ENCODE measurements at places on chromosomes 1 and 21.

DNA sequence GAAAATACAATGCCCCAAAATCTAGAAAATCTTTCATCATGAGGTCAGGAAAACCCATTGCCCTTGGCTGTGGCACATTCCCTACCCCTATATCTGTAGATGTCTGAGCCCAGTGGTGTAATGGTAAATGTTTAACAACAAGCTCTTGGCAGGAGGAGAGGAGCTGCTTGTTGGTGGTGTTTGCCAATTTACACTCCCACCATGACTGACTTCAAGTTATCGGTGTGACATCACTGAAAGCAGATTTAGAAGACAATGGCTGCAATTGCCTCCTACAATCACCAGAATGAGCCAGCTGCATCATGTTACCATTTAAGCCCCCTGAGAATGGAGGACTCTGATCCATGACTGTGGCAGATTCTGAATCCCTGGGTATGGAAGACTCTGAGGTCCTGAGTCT lies 70.9 kb downstream of the SDC3 start:
- DNase-seq = no peak

DNA sequence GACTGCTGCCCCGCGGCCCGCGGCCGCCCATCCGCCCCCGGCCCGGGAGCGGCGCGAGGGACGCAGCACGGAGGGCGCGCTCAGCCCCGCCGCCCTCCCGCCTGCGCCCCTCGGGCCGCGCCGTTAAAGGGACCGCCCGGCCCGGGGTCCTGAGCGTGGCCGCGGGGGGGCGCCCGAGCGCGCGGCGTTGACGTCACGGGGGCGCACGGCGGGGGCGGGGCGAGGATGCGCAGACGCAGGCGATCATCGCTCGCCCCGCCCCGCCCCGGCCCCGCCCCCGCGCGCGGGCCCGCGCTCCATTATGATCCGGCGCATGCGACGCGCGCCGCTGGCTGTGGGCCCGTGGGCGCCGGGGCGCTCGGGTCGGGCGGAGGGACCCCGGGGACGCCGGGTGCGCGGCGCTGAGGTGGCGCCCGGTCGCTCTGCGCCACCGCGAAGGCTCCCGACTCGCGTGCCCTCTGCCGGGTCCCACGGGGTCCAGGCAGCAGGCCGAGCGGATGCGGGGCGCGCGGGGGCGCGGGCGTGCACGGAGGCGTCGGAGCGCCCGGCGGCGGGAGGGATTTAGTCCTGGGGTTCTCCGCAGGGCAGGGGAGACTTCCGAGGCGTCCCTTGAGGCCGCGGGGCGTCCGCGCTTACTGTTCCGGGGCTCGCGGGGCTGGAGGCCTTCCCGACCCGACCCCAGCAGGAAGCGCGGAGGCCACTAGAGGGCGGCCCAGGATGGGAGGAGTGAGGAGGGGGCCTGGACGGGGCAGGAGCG lies at the start of gene DVL1:
TSS of gene DVL1 (minus strand) at position 163 of the 757 bp plus-strand sequence. CDS start 353 bp downstream, outside the sequence.
- peak; percentile 74 for DNase-seq

- DNase-seq = no peak
These were observed 18.0 kb downstream of the KCNK1 start for GRCh38 chr1:233631810-233632405.

GRCh38 chr1:49226758-49227157 lies 450.1 kb upstream of the BEND5 start:
- DNase-seq = no peak

- no peak for DNase-seq
These were observed 200.5 kb downstream of the TOMM20 start for GRCh38 chr1:234927971-234928640.

GRCh38 chr21:20424943-20425342 lies 573.3 kb upstream of the NCAM2 start:
- DNase-seq = no peak

GRCh38 chr1:215476541-215476940 lies 90.6 kb upstream of the KCTD3 start:
- DNase-seq = no peak

DNA sequence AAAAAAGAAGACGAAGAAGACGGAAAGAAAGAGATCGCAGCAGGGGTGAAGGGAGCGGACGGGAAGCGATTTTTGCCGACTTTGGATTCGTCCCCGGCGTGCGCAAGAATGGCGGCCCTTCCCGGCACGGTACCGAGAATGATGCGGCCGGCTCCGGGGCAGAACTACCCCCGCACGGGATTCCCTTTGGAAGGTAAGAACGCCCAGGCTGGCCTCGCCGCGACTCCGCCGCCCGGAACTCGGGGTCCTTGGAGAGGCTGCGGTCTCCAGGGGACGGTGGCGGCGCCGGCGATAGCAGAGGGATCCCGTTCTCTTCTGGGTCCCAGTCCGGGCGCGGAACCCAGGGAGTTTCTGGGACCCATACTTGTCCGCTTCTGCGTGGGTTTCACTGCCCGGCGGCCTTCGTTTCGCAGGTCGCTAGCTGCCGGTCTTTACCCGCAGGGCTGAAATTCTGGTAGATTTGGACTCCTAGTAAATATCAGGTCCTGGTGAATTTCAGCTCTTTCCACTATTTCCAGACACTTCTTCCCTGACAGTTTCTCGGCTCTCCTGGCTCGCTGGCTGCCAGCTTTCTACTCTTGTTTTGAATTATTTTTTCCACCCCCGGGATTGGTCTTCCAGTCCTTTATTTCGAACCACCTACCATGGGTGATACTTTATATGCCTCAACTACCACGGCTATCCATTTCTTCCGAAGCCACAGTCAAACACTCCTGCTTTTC lies 1.0 kb downstream of the PAX7 start:
- DNase-seq = no peak

DNA sequence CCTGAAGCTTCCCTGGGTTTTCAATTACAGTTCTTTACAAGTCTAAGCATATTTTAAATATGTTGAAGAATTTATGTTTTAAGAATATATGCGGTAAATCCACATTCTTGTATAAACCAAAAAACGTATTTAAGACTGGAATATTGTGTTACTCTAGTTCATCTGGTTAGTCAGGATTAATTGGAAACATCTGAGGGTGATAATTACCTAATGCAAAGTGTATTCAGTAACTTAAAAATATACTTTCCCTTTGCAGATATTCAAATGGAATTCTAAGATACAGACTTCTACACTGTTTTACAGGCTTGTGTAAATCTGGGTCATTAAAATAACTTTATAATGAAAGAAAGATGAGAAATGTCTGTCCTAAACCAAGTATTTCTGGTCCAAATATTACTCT lies 302.0 kb downstream of the VAV3 start:
- no peak for DNase-seq

DNA sequence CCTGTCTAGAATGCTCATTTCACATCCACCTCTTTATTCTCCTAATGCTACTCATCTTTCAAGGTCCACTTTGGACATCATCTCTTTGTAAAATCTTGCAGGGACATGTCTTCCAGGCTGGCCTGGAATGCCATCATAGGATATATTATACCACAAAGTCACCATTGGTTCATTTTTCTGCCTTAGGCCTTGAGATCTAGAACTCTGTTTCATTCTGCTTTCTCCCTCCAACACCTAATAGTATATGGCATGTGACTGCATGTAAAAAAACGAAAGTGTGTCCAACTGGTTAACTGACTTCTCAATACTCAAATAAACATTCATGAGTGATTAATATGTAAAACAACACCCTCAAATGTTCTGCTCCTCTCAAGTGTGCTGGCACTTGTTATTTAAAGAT lies 84.1 kb downstream of the RGS2 start:
- no peak for DNase-seq

- DNase-seq = no peak
These were observed 50.3 kb downstream of the CASQ2 start for GRCh38 chr1:115718011-115718754.

DNA sequence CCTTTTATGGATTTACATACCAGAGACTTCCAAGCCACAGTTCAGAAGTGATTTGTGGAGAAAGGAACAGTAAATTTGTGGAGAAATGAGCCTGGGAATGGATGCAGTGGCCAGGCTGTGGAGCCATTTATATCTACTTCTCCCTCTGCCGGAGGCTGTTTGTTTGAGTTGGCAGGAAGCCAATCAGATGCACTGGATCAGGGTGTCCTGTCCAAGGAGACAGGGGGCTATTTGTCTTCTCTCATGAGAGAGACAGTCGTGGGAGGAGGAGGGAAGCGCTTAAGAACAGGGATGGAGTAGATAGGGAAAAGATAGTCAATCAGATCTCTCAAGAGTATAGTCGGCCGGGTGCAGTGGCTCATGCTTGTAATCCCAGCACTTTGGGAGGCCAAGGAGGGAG lies 2.8 kb upstream of the HAPLN2 start:
- DNase-seq = peak; percentile 35

- DNase-seq = no peak
These were observed 223.4 kb upstream of the DUSP10 start for GRCh38 chr1:221965252-221965651.

- no peak for DNase-seq
These were observed 572 bp downstream of the ATP1B1 start for GRCh38 chr1:169106921-169107602.

DNA sequence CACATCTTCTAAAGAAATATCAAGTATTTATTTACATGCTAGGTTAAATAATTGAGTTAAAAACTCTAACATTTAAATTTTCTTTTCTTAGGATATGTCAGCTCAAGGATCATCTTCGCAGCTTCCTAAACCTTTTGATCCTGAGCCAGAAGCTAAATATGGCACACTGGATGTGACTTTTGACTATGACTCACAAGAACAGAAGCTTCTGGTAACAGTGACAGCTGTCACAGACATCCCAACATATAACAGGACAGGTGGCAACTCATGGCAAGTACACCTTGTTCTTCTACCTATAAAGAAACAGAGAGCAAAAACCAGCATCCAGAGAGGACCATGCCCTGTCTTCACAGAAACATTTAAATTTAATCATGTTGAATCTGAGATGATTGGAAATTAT lies 132.7 kb upstream of the SERTAD4 start:
- no peak for DNase-seq

DNA sequence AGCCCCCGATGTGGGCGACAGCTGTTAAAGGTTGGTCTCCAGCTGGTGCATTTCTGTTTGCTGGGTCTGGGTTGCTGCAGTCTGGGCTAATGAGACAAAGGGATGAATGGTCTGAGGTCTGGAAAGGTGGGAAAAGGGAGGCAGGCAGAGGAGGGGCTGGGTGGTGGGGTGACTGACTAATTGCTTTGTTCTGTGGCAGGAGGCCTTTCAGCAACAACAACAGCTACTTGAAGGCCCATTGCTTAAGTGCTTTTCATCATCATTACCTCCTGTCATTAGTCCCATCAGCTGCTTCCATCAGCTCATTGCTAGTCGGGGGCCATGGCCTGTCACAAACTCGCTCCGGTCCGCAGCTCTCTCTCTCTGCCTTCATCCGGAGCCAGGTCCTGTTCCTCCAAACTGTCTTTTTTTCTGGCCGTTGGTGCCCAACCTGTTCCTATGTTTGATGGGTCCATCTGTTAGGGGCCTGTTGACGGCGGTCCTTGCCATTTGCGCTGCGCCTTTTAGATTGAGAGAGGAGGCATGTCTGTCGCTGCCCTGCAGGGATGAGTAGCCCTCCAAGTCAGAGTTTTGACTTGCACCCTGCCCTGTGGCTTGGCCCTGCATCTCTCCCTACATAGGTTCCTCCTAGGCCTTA lies 105.6 kb upstream of the PLXNA2 start:
- DNase-seq = peak; percentile 2

DNA sequence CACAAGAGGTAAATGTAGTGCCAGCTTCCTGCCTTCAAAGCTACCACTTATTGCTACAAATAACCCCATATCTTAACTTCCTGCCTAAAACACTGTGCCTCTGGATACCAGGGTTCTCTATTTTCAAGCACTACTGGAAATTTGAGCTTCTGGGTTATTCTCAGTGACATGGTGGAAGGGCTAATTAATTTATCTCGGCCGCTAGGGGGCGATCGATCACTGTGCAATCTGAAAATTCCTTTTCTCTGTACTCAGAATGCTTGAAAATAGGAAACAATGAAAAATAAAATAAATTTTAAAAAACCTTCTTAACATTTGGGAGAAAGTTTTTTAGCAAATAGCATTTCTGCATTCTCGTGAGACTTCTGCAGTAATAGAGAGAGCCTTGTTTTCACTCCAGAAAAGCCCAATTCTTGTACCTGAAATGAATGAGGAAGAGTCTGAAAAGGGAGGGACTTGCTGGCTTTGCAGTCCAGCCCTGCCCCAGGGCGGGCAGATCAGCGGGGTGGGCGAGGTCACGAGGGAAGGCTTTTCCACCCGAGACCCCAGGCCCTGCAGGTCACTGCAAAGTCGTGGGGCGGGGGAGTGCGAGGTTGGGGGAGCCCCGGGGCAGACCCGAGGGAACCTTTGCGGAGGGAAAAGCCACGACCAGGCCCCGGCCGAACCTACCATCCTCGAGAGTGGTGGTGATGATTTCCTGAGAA lies 276.7 kb downstream of the PCP4 start:
- peak; percentile 80 for DNase-seq

DNA sequence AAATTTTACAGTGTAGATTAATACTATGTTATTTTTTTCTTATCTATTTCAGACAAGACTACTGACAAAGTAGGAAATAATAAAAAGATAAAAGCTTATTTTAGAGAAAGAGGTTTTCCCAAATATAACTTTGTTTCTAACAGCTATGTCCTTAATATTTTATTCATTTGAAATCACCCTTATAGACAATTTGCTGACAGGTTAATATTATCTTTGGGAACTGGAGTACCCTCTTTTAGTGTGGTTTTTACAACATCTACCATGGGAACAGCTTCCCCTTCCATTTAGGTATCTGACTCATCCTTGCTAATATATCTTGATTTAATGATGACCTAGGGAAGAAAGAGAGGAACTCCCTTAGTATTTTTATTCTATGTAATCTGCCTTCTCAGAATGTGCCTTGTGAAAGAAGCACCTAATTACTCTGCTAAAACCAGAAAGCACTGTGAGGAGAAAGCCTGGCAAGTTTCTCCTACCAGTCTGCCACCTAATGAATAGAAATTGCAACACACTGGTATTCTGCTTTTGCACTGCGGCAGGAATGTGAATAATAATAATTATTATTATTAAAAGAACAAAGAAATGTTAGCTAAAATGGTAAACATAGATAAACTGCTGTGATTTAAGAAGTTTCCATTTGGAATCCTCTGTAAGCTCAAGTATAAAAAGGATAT lies 192.8 kb downstream of the PDE4B start:
- DNase-seq = no peak

DNA sequence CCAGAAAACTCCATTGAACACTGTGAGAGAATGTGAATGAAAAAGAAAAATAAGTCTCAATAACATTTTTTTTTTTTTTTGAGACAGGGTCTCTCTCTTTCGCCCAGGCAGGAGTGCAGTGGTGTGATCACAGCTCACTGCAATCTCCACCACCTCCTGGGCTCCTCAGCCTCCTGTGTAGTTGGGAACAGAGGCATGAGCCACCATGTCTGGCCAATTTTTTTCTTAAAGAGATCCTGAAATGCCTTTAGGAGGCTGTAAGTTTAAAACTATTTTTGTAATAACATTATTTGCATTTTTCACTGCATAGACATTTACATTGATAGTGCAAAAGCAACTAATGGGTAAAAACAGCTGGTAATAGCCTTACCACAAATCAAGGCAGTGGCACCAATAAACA lies 35.3 kb downstream of the GDAP2 start:
- DNase-seq = no peak

GRCh38 chr21:42251654-42252324 lies 32.8 kb downstream of the ABCG1 start:
- no peak for DNase-seq
